ENCODE measurements at places on chromosomes 6 and 20.

GRCh38 chr20:25750765-25751696, 54.4 kb upstream of the ZNF337 start:
- DNase-seq: no peak

GRCh38 chr20:44851545-44851944, 34.0 kb upstream of the YWHAB start:
- no peak for DNase-seq

DNA sequence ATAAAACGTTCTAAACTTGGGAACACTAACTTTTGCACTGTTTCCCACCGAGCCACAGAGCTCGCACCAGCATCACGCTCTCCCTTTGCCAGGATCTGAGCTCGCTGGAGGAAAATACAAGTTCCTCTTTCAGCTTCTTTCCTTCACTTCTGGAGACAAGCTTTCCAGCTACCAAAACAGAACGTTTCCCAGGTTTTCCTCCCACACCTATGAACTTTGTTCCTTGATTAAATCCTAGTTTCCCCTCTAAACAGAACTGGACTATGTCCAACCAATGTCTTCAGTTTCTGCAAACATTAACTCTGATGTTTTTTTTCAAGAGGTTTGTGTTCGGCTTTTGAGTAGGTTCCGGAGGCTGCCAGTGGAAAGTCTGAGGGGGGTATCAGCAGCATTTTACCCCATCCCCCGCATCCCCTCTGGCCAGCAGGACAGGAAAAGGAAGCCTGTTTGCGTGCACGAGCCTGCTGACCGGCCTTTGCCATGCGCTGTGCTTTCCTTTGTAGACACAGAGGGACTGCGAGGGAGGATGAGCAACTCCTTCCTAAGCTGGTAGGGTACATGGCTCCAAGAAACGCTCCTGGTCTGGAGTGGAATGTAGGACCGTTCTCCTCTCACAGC, 135.5 kb downstream of the LY86 start:
- no peak for DNase-seq

- no peak for DNase-seq
These were observed 56.2 kb downstream of the KIF13A start for GRCh38 chr6:17931227-17931626.

GRCh38 chr6:10412461-10413261, 2.2 kb downstream of the TFAP2A start:
- no peak for DNase-seq

- no peak for DNase-seq
These were observed 38.1 kb downstream of the B4GALT5 start for GRCh38 chr20:49675368-49676151.

Data from retinal pigment epithelial cell (primary cell).